NCI-H1105 (cell line): ENCODE measurements at places on chromosomes 13 and 19.

- peak; percentile 65 for DNase-seq
Measured at GRCh38 chr19:55383279-55384130, 587 bp downstream of the TMEM238 start.

DNA sequence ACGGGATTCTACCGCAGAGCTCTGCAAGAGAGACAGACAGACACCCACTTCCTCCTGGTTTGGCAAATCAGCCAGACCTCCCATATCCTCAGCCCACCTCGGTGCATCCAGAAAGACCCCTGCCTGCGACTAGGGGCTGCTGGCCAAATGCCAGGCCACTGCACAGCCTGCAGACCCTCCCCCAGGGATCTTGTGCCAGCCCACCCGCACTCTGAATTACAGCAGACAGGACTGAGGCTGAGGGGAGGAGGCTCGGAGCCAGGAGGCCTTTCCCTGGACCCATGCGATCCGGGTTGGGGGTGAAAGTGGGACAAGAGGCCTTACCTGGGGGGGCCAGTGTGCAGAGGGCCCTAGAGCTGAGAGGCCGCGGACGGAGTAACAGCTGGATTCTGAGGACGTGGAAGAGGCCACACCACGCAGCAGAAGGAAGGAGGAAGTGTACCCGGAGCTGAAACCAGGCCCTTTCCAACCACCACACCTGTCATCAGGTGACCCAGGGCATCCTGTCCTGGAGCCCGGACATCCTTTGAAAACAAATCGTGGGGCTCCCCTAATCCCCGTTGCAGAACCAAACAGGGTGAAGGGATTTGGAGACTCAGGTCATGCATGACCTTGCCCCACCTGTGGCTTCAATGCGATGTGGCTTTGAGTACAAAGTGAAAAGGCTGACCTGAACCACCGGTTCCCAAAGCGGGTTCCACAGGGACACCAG lies 993 bp downstream of the FUT6 start:
- no peak for DNase-seq

DNA sequence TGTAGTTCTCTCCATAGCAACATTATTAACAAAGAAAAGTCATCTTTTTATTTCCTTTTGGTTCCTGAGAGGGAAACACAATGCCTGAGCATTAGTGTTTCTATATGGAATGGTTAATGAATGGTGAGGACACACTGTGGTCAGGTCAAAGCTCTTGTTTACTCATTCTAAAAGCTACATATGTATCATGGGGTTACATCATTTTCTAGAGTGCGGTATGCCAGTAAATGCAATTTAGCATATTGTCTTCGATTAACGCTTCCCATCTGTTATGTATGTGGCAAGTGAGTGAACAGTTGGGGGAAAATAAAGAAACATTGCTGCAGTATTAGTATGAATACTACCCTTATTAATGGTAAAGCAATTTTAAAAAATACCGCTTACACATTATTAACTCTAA lies 1152.2 kb upstream of the SPRY2 start:
- no peak for DNase-seq

GRCh38 chr19:13005861-13006370 lies 10.6 kb downstream of the NFIX start:
- no peak for DNase-seq

DNA sequence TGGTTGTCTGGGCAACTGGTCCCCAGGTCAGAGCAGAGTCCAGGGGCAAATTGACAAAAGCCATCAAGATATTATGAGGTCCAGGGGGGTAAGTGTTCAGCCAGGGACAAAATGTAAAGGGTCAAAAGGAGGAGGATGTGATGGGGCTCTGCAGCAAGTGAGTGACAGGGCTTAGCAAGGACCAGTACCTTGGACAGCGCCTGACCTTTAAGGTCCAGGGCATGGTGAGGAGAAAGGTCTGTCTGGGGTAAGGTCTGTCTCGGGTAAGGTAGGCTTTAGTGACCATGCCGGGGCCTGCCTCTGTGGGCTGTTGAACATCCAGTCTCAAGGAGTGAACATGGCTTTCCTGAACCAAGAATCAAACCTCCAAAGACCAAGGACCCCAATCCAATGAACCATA lies 6.3 kb upstream of the ZNF358 start:
- no peak for DNase-seq

DNA sequence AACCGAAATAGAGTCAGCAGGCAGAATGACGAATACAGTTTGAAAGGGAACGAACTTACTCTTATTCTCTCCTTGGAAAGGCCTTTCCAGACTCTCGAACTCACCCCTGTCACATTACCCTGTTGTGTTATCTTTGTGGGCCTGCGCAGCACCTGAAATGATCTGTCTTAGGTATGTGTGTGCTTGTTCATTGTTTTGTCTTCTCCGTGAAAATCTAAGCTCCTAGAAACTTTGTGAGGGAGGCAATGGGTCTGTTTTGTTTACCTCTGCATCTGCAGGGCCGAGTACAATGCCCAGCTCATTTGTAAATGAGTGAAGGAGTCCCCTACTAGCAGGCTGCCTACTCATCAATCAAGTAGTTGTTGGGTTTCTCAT lies 19.6 kb downstream of the HMGB1 start:
- DNase-seq: no peak

GRCh38 chr13:110511509-110512181 lies 49.9 kb downstream of the RAB20 start:
- no peak for DNase-seq

DNA sequence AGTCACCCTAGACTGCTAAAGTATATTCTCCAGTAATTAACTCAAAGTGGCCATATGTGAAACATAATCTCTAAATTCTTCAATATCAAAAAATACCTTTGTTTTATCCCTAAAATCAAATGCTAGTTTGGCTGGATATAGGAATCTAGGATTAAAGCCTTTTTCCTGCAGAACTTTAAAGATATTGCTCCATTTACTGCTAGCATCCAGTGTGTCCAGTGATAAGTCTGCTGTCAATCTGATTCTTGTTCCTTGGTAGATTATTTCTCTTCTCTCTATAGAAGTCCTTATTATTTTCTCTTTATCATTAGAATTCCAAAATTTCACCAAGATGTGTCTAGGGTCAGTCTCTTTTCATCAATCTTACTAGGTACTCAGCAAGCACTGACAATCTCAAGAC lies 384.6 kb downstream of the FGF14 start:
- no peak for DNase-seq

DNA sequence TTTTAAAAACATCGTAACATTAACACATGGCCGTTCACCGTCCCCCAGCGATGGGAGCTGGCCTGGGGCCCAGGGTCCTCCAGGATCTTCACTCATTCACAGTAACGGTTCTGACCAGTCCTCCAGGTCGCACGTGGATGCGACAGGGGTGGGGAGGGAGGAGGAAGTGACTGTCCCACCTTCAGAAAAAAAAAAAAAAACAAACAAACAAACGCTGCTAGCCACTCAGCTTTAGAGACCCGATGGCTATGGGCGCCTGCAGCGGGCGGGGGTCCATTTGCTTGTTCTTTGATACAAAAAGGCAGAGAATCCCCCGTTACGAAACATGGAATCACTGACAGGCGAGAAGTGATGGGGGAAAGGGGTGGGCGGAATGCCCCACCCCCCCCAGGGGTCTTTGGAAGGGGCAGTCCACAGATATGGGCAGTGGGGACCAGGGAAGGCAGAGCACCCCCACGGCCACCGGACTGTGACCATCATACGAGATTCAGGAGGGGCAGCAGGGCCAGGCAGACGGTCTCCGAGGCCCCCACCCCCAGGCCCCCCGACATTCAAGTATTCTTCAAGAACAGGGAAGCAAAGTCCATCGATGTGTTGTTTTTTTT lies 13.3 kb downstream of the MKNK2 start:
- no peak for DNase-seq
